ENCODE measurements at places on chromosomes 6 and 20. TPM values are rescaled to one million over a fixed set of nuclear protein-coding genes. Genes with fewer than 3 reads are reported as not detected.
A peak's percentile ranks its signal among the peaks of the same experiment; 100 is the strongest.

Gene HLA-DPA1
- 71.2 TPM for total RNA-seq

Gene PAX1
- not detected for total RNA-seq

Gene PTCHD4
- not detected for total RNA-seq

Gene SYCP2L
- total RNA-seq, result not detected

Gene ZGPAT
- 35.0 TPM for total RNA-seq

GRCh38 chr6:39821742-39822532, 29.8 kb downstream of the DAAM2 start:
- H3K4me3 ChIP-seq, result no peak overlapping the region
- no peaks in the 10 kb centered on the region for H3K36me3 ChIP-seq
- no peak overlapping the region for H3K27ac ChIP-seq
- H3K27me3 ChIP-seq, result peaks cover 20% of the 10 kb centered on the region

DNA sequence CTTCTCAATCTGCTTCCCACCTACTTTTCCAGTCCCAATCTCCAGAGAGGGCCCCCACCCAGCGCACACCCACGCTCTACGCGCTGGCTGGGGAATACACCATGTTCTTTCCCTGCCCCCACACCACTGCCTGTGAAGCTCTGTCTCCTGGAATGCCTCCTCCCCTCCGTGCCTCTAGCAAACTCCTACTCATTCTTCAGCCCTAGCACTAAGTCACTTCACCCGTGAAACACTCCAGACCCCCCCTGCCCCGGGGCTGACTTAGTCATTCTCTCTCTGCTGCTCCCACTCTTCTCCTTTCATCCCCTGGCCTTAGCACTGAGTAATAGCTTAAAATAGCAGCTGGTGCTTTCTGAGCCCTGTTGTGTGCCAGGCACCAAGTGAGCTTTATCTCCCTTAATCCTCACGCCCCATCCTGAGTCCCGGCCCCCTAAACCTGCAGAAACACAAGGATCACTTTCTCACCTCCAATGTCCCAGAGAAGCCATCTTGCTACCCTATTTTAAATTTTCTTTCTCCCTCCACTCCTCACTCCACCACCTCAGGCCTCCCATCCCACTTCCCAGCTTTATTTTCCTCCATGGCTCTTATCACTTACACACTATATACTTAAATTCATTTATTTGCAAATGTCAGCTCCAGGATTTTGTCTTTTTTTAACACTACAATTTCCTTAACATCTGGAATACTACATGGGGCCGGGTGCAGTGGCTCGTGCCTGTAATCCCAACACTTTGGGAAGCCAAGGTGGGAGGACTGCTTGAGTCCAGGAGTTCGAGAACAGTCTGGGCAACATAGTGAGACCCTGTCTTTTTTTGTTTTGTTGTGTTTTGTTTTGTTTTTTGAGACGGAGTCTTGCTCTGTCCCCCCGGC, 6.3 kb upstream of the PARD6B start:
- no peak for DNase-seq
- H3K4me1 ChIP-seq, result no peaks in the 10 kb centered on the region
- peaks cover under 1% of the 10 kb centered on the region for H3K27me3 ChIP-seq
- H3K4me3 ChIP-seq, result no peak overlapping the region
- H3K36me3 ChIP-seq, result no peaks in the 10 kb centered on the region

GRCh38 chr6:3427687-3428085, 29.2 kb downstream of the SLC22A23 start:
- H3K4me1 ChIP-seq, result peaks cover under 1% of the 10 kb centered on the region
- DNase-seq, result no peak
- H3K36me3 ChIP-seq, result peaks cover 3% of the 10 kb centered on the region
- no peak overlapping the region for H3K4me3 ChIP-seq

DNA sequence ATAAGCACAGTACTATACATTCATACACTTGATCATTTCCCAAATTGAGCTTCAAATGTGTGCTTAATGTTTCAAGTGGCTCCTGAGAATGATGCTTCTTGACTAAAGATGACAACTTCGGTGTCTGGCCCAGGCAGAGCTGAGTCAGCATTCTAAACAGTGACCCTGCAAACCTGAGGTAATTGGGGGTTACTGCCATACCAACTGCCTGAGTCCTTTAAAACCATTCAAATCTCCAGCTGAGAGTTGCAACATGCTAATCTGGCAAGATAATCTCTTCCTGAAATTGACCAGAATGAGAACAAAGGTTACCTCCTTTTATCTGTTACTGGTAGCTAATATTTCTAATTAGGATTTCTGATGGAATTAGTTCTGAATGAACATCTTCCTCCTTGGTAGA, 8.2 kb downstream of the BACH2 start:
- H3K4me3 ChIP-seq, result no peak overlapping the region
- peaks cover 36% of the 10 kb centered on the region for H3K4me1 ChIP-seq
- no peak for DNase-seq
- no peaks in the 10 kb centered on the region for H3K27me3 ChIP-seq
- peak overlapping the region; percentile 97 for H3K27ac ChIP-seq
- H3K36me3 ChIP-seq, result peaks cover 10% of the 10 kb centered on the region

GRCh38 chr6:17349427-17349826, 44.0 kb upstream of the CAP2 start:
- no peak overlapping the region for H3K4me3 ChIP-seq
- H3K27me3 ChIP-seq, result no peaks in the 10 kb centered on the region
- no peak for DNase-seq
- H3K4me1 ChIP-seq, result no peaks in the 10 kb centered on the region
- H3K36me3 ChIP-seq, result no peaks in the 10 kb centered on the region
- H3K27ac ChIP-seq, result no peak overlapping the region

GRCh38 chr20:63702751-63703470, 4.9 kb downstream of the ARFRP1 start:
- H3K27ac ChIP-seq, result peak overlapping the region; percentile 37
- no peak overlapping the region for H3K4me3 ChIP-seq
- H3K36me3 ChIP-seq, result no peaks in the 10 kb centered on the region
- H3K27me3 ChIP-seq, result no peaks in the 10 kb centered on the region
- H3K4me1 ChIP-seq, result peaks cover 19% of the 10 kb centered on the region

DNA sequence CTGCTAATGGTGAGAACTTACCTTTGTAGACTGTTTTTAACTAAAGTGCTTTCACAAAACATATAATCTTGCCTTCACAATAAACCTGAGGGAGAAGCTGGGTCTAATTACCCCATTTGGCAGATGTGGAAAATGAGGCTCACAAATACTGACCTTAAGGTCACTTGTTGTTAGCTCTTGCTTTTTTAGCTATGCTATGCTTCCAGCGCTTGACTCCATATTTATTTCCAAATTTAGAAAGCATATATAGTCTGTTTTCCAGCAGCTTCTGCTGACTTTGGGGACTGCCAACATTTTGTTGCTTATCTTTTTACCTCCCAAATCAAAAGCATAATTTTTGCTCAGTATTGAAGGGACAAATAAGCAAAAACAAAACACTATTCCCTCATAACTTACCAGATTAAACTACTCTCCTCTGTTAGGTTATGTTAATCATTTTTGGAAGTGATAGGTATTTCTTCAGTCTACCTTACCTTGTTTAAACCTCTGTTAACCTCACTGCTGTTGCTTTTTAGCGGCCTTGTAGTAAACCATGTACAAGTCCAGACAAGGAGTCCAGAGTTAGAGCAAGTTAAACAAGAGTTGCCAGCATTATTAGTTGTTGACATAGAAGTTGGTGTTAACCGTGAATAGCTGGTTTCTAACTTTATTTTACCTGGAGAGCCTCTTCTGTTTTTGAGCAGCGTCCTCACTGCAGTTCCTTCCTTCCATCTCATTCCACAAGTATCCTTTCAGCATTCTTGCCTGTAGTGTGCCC, 4.9 kb upstream of the BTBD3 start:
- no peaks in the 10 kb centered on the region for H3K36me3 ChIP-seq
- no peak overlapping the region for H3K4me3 ChIP-seq
- DNase-seq, result no peak

DNA sequence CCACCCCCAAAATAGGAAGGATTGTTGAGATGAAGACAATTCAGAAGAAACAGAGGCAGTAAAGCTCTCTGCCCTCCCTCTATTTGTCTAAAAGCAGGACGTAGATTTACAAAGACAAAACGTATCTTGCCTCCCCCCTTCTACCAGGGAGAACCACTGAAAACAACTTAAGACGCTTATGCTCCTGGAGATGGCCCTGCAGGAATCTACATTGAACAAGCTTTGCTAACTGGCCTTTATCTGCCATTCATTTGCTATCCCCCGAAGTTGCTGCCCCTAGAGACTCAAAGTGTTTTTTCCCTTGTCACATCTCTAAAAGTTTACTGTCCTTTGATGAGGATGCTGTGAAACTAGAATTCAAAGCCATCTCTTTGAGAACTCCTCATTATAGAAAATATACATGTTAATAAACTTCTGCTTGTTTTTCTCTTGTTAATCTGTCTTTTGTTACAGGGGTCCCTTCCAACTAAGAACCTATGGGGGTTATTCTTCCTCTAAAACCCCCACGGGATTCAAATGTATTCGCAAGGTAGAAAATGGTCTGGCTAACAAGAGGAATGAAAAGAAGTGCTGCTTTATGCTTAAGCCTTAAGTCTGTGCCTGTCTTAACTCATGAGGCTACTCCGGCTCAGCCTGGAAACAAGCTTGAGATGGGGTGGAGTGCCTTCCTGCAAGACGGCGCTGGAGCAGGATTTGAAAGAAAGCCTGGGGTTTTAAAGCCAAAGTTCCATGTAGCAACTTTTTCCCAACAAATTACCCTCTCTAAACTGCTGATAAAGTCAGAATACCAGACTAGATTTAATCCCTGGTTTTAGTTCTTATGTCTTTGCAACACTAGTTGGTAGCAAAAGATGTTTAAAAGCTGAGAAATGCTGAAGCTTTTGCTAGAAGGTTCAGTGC, 88.0 kb downstream of the CLIC5 start:
- no peaks in the 10 kb centered on the region for H3K27me3 ChIP-seq
- H3K27ac ChIP-seq, result no peak overlapping the region
- peaks cover 11% of the 10 kb centered on the region for H3K4me1 ChIP-seq
- H3K4me3 ChIP-seq, result no peak overlapping the region

GRCh38 chr6:78251931-78252330, 599.1 kb downstream of the MEI4 start:
- H3K36me3 ChIP-seq, result no peaks in the 10 kb centered on the region
- DNase-seq, result no peak
- no peak overlapping the region for H3K27ac ChIP-seq
- no peaks in the 10 kb centered on the region for H3K27me3 ChIP-seq

- no peaks in the 10 kb centered on the region for H3K4me1 ChIP-seq
- no peak overlapping the region for H3K27ac ChIP-seq
- no peaks in the 10 kb centered on the region for H3K36me3 ChIP-seq
- no peak for DNase-seq
- no peak overlapping the region for H3K4me3 ChIP-seq
- H3K27me3 ChIP-seq, result no peaks in the 10 kb centered on the region
Measured at GRCh38 chr6:77987035-77987384, 334.2 kb downstream of the MEI4 start.

GRCh38 chr20:37890643-37891042, 12.3 kb upstream of the VSTM2L start:
- H3K27me3 ChIP-seq, result peaks cover 12% of the 10 kb centered on the region
- no peak for DNase-seq
- H3K4me3 ChIP-seq, result no peak overlapping the region
- H3K36me3 ChIP-seq, result no peaks in the 10 kb centered on the region
- peaks cover 4% of the 10 kb centered on the region for H3K4me1 ChIP-seq

- DNase-seq, result no peak
- H3K4me3 ChIP-seq, result no peak overlapping the region
- no peaks in the 10 kb centered on the region for H3K36me3 ChIP-seq
Measured at GRCh38 chr6:162964488-162965140, 236.8 kb downstream of the PACRG start.

GRCh38 chr6:79446006-79446405, 91.2 kb downstream of the LCA5 start:
- no peak overlapping the region for H3K27ac ChIP-seq
- peaks cover 2% of the 10 kb centered on the region for H3K27me3 ChIP-seq
- no peak overlapping the region for H3K4me3 ChIP-seq
- no peaks in the 10 kb centered on the region for H3K36me3 ChIP-seq

DNA sequence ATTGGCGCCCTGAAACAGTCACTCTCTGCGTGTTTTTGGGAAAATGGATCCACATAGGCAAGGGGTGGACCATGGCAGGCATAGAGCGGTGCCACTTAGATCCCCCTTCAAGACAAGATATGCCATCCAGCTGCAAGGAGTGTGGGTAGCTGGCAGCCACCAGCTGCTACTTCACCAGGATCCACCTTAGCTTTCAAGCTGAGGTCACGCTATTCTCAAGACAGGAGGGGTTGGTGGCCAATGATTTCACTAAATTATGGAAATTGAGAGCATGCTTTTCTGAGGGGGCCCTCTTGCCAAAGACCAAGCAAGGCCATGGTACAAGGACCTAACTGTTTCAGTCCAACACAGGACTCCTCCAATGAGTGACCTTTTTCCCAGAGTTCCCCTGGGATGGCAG, 16.3 kb downstream of the HEBP2 start:
- no peak overlapping the region for H3K27ac ChIP-seq
- no peak for DNase-seq
- H3K4me1 ChIP-seq, result peaks cover 5% of the 10 kb centered on the region

GRCh38 chr20:53829724-53830521, 236.3 kb upstream of the ZNF217 start:
- H3K36me3 ChIP-seq, result no peaks in the 10 kb centered on the region
- no peak for DNase-seq
- peaks cover 20% of the 10 kb centered on the region for H3K4me1 ChIP-seq
- H3K27ac ChIP-seq, result peak overlapping the region; percentile 94
- H3K27me3 ChIP-seq, result no peaks in the 10 kb centered on the region
- peak overlapping the region; percentile 89 for H3K4me3 ChIP-seq
